ENCODE measurements at places on chromosomes 12 and 14. TPM values are rescaled to one million over a fixed set of nuclear protein-coding genes. Genes with fewer than 3 reads are reported as not detected.

COX8C gene
- total RNA-seq: not detected

CCDC196 gene
- not detected for total RNA-seq

RIMBP2 gene
- total RNA-seq: not detected

NELL2 gene
- total RNA-seq: not detected
